ENCODE measurements at places on chromosomes 1 and 21.

DNA sequence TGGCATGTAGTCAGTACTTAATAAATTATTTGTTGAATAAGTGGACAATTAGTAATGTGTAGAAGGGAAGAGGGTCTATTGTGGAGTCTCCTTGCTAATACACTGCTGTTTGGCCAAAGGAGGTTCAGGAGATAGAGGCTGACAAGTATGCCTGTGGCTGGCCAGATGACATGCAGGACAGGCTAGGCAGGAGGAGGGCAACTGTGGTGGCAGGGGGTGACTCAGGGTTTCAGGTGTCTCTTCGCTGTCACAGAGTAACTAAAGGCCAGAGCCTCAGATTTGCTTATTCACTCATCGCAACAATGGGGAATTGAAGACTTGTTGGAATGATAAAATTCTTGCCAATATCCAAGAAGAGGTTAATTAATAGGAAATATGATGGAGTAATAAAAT, 33.1 kb downstream of the THRAP3 start:
- DNase-seq, result peak; percentile 23

DNA sequence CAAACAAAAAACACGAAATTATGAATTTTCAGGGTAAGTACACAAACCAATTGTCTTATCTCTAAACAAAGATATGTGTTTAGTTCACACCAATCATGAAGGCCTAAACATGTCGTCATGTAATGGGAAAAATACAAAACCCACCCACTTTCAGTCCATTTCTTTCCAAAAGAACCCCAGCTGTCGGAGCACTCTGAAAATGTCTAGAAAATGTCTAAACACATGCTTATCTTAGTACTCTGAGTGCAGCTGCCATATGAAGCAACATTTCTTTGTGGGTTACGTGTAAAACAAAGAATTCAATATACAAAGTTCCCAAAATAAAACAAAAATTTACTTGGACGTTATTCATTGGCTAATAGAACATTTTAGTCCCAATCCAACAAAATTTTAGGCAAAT, 22.7 kb downstream of the SERBP1 start:
- DNase-seq, result no peak

- no peak for DNase-seq
These were observed 4.1 kb downstream of the ADPRS start for GRCh38 chr1:36092798-36093185.

- no peak for DNase-seq
These were observed 11.1 kb downstream of the PDZK1 start for GRCh38 chr1:145695821-145696629.

- no peak for DNase-seq
These were observed 4.8 kb downstream of the RBM34 start for GRCh38 chr1:235156265-235156664.

- DNase-seq, result no peak
These were observed 296.1 kb downstream of the CTH start for GRCh38 chr1:70707214-70707613.

GRCh38 chr1:7006996-7007871, 222.0 kb downstream of the CAMTA1 start:
- DNase-seq, result no peak

DNA sequence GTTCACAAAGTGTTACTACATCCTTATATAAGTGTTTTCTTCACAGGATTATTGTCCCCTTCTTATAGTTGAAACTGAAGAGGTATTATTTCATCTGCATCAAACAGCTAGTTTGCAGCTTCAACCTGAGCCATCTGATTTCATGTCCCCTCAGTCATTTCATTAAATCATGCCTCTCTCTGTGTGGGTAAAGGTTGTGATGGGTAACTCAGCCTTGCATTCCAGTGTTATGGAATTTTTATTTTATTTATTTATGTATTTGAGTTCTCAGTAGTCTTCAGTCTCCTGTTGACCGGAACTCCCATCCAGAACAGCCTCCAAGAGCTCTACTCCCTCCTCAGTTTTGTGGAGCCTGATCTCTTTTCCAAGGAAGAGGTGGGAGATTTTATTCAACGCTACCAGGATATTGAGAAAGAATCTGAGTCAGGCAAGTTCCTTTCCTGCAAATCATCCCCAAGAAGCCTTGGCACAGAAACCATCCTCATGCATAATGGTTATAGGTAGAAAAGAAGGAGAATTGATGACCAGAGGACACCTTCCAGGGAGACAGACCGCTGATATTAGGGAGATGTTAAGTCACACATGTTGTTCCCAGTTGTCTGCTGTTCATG, 21.8 kb downstream of the CHD1L start:
- no peak for DNase-seq

GRCh38 chr1:184930645-184931044, 43.7 kb downstream of the NIBAN1 start:
- peak; percentile 36 for DNase-seq

GRCh38 chr1:210369425-210369824, 40.7 kb downstream of the HHAT start:
- no peak for DNase-seq

DNA sequence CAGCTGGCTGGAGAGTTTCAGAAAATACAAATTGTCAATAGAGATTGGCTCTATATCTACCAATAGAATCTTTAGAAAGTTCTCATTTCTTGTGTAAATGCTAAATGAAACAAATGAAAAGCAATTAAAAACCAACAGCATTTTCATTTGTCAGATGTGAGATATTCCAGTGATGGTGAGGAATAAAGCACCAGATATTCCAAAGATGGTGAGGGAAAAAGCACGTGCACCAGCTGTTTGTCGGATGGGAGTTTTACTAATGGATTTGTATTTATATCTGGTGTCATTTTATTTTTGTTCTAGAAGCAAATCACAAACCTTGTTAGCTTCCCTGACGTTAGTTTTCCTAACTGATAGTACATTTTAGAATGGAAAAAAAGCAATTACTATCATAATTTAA, 188.8 kb downstream of the PCP4 start:
- DNase-seq, result no peak

DNA sequence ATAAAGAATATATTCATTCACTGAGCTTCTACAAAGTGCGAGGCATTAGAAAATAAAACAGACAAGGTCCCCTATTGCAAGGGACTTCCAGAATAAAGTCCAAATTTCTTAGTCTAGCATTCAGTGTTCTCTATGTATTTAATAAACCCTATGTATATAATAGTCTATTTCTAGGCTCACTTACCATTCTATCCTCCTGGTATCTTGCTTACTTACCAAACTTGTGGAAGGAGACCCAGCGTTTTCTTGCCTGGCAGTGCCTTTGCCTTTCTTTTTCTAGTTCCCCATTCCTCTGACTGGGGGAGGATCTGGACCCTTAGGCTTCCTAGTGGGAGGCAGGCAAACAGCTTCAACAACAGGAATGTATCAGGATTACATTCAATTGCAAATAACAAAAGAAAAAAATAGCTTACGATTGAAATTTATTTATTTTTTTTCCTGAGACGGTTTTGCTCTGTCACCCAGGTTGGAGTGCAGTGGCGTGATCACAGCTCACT, 690 bp upstream of the RNF19B start:
- DNase-seq, result no peak

GRCh38 chr1:11281518-11282331, 8.7 kb downstream of the UBIAD1 start:
- no peak for DNase-seq

DNA sequence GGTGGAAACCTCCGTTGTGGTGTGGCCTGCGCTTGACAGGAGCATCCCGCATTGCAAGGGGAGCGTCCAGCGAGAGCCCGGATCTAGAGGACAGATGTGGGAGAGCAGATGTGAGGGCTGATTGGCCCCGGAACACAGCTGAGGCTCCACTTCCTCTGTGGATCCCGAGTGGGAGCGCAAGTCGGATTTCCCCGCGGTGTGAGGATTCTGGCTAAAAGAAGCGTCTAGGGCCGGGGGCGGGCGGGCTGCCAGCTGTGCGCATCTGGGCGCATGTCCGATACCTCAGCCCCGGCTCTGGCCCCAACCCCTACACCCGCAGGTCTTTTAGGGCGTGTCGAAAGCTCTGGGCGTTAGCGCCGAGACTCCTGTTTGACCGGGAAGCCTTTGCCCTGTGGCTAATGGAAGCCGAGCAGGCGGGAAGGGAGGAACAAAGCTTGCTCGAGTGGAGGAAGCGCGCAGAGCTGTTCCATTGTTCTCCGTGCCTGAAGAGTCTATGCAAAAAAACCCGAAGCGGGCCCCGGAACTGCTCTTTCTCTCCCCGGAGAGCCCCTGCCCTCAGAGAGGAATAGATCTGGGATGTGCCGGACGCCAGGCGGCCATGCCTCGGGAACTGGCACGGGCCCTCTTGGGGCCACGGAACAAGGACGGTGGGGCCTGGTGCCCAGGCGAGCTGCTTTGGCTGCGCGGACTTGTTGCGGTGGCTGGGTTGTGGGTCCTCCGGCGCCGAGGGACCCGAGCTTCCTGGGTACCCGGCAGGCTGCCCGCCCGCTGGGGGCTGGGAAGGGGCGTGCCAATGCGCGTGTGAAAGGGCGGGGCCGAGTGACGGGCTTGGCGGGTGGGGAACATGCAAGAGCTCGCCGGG, 111.1 kb downstream of the NAV1 start:
- DNase-seq, result peak; percentile 77

- peak; percentile 55 for DNase-seq
These were observed 55.8 kb downstream of the NAV1 start for GRCh38 chr1:201594575-201595245.

DNA sequence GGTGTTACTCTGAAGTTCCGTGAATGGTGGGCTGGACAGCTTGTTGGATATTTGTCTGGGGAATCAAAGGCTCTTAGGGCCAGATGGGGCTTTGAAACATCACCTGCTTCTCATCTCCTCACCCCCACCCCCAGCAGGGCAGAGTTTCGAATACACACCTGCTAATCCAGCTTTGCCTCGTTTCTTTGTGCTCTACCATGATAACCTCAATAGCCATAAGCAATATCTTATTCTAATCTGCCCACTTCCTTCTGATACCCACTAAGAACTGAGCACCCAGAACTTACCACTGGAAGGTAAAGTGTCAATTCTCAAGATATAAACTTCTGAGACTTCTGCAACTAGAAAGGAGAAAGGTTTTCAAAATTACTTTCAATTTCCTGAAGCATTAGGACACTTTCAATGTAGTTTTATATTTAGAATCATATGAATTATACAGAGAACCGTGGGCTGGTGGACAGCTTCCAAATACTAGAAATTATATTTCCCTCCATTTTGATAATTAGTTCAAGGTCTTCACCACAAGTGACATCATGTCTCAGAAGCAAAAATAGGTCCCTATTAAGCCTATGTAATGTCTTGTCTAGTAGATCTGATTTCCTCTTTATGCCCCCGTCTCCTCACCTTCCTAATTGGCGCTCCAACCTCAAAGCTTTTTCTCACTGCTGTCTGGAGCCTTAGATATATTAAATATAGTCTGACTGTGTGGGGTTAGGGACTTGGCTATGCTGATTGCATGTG, 64.4 kb upstream of the NEK2 start:
- no peak for DNase-seq

- DNase-seq, result peak; percentile 15
These were observed 45.0 kb upstream of the AIM2 start for GRCh38 chr1:159121526-159121925.

- no peak for DNase-seq
These were observed 419.6 kb upstream of the B3GALT2 start for GRCh38 chr1:193606035-193606434.

DNA sequence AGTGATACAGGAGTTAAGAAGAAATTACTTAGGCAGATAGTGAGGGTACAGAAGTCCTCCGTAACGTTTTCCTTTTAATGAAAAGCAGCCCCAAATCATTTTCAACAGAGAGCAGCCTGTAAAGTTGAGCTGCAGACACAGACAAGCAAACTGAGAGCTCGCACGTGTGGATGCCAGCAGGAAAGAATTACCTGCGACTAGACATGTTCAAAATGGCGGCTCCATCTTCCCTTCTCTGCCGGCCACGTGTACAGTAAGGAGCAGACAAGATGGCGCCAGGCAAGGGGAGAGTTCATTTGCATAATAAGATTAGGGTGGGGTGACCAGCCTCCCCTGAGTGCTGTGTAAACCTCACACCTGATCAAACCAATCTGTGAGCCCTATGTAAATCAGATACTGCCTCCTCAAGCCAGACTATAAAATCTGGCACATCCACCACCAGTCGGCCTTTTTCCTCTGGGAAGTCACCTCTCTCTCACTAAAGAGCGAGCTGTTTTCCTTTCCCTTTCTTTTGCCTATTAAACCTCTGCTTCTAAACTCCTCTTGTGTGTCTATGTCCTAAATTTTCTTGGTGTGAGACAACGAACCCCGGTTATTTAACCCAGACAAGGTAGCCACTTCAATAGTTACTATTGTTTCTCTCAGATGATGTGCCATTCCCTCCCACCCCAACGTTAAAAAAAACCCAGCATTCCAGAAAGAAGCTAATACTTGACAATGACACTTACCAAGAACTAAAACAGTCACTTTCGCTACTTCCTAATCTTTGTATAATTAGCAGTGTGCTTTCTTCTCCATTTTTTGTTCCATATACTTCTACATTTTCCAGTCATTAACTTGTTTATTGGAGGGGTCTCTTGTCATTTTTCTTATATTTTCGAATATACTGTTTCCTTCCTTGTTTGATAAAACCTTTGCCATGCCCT, 27.4 kb downstream of the DUSP10 start:
- peak; percentile 70 for DNase-seq

DNA sequence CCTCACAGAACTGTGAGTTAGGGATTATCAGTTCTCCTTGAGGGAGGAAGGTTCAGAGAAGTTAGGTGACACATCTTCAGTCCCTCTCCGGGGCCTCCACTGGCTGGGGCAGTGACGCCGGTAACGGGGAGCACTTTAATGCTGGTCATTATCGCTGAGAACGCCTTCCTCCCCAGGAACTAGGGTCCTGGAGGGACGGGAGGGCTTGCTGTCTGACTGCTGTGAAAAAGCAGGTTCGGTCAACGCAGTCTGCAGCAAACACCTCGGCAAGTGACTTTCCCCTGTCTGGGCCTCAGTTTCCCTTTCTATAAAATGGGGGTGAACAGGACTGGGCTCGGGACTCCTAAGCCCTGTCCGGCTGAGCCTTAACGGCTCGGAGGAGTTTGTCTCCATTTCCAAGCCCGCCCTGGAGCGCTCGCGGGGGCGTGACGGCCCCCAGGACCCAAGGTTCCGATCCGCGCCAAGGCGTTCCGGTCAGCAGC, 341 bp upstream of the TMEM61 start:
- DNase-seq, result no peak

DNA sequence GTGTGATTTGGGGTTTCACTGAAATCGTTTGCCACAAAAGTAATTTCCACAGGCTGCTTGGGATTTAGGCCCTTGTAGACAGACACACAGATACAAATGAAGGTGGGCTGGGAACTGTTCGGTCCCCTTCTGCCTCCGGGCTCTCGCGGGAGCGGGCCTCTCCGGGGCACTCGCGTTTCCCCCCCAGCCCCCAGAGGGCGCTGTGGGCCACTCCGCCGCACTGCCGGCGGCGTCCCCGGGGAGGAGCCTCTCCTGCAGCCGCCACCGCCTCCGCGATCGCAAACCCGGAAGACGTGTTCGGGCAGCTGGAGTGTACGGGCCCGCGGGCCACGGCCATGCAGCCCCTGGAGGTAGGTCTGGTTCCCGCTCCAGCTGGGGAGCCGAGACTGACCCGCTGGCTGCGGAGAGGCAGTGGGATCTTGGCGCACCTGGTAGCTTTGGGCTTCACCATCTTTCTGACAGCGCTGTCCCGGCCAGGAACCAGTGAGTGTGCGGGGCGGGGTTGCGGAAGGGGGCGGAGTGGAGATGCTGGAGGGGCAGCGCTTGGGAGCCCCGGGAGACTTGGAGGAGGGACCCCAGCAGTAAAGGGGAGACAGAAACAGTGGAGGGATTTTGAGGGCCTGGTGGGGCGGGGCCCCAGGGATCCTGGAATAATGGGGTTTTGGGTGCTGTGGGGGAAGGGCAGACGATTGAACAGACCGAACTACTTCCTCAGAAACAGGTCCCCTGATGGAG, at the start of gene CYB561D1:
CYB561D1 (plus strand) TSS at position 290 of the 735 bp plus-strand sequence; CDS start at position 336, 46 bp downstream.
- peak; percentile 85 for DNase-seq

- DNase-seq, result no peak
These were observed 14.1 kb upstream of the KCNN3 start for GRCh38 chr1:154883919-154884868.
